ENCODE measurements at places on chromosomes 6 and 20.

DNA sequence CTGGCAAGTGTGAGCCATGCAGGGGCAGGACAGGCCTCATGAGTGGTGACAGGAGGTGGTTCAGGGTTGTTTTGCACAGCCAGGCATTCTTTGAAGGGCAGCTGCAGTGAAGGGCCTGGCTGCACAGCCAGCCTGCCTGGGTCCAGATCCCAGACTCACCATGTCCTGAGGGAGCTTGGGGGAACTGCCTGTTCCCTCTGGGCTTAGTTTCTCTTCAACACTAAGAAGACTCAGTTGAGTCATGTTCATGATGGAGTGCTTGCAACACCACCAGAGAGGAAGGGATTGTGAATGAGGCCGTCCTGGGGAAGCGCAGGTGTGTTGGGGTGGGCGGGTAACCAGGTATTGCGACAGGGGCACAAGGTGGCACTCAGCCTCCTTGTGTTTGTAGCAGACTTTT is 102.4 kb downstream of the CDH26 start:
- no peak for DNase-seq

GRCh38 chr6:97293198-97293696 is 10.2 kb upstream of the MMS22L start:
- DNase-seq = no peak

GRCh38 chr6:894274-894673 is 201.3 kb upstream of the EXOC2 start:
- no peak for DNase-seq

GRCh38 chr20:44309763-44310663 is 989 bp downstream of the FITM2 start:
- DNase-seq = no peak

DNA sequence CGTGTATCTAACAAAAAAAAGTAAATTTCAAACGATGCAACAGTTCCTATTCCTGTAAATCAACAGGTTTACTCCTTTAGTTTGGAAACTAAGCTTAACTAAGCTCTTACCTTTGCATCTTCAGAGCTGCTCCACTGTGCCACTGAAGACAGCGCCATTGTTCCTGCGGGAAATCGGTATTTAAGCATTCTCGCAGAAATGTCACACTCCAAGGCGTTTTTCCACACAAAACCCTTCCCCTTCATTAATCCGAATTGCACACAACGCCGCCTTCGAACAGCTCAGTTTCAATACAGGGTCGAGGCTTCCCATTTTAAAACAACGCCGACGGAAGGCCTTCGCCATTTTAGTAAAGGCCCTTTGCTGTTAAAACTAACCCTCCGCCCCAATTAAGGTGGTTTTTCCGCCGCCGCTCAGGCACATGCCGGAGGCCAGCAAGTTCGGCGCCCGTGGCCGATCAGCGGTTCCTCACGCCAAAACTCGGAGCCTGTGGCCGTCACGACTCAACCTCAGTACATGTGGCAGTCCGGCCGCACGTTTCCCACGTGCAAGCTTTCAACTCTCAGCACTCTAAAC is 35.4 kb upstream of the SYNCRIP start:
- DNase-seq = no peak

Measured in NCI-H1436 treated with DMSO at 0.1 percent for 48 hours (cell line).